ENCODE measurements at places on chromosomes 12 and 14.
A peak's percentile ranks its signal among the peaks of the same experiment; 100 is the strongest.

GRCh38 chr12:130929363-130929762 lies 24.3 kb upstream of the ADGRD1 start:
- DNase-seq = no peak

GRCh38 chr12:130826151-130826801 lies 12.8 kb downstream of the STX2 start:
- DNase-seq = peak; percentile 74

DNA sequence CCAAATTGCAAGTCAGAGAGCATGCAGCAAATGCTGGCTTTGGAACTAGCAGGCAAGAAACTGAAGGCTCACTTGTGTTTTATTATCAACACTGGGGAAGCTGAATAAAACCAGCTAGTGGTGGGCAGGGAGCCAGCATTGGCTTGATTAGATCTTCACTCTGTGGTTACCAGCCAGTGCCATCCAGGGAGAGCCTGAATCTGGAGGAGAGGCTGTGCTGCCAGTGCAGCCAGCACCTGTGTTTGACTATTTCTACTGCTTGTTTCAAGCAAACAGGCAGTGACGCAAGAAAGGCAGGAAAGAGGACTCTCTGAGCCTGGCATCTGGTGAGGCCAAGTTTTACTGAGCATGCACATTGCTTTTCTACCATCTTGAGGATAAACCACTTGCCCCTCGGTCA lies 247.0 kb downstream of the PHLDA1 start:
- peak; percentile 14 for DNase-seq

DNA sequence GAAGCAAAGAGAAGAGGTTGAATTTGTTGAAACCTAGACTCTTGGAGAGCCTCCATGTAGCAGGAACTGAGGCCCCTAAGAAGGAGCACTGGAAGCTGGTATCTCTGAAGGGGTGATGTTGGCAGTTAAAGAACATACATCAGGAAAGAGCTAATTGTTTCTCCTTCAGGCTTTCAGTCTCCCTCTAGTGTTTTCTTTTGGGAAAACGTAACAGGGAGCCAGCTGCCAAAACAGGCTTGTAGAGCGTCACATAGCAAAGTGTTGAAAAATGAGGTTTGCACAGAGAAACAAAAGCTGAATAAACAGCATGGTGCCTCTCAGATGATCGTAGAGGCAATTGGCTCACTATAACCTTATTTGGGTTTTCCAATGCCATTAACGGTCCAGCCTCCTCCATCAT lies 46.9 kb upstream of the CAND1 start:
- no peak for DNase-seq

DNA sequence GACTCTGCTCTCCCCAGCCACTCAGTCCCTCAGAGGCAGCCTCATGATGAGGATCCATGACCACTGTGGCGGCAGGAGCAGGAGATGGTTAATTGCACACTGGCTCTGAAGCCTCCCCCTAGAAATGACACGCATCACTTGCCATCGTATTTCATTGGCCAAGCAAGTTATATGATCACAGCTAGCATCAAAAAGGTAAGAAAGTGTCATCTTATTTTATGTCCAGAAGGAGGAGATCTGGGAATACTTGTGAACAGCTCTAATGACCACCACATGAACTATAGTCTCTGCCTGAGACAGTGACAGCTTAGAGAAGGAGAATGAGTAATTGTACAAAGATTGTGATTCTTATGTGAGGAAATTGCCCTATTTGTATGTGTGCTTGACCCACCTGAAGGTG lies 363.4 kb downstream of the NUAK1 start:
- DNase-seq = no peak

DNA sequence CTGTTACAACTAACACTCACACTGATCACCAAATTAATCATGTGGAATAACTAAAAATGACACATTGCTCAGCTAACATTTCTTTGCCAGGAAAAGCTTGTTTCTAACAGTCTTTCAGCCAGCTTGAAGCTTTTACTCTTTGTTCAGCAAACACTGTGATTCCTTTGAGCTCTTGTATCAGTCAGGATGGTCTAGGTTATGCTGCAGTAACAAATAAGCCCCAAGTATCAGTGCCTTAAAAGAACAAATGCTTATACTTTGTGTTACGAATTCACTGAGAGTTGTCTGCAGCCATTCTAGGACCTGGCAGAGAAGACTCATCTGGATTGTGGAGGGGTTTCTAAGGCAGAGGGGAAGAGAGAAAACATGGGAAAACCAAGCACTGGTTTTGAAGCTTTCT lies 47.6 kb upstream of the PIWIL1 start:
- no peak for DNase-seq

GRCh38 chr12:11846488-11846887 lies 197.0 kb downstream of the ETV6 start:
- no peak for DNase-seq

DNA sequence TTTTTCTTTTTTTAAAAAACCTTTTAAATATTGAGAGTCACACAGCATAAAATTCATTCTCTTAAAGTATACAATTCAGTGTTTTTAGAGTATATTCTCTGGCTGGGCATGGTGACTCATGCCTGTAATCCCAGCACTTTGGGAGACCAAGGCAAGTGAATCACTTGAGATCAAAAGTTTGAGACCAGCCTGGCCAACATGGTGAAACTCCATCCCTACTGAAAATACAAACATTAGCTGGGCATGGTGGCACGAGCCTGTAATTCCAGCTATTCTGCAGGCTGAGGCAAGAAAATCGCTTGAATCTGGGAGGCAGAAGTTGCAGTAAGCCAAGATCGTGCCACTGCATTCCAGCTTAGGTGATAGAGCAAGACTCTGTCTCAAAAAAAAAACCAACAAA lies 68.4 kb upstream of the BCAT1 start:
- DNase-seq = no peak

- DNase-seq = no peak
Measured at GRCh38 chr14:39091716-39092115, 11.3 kb downstream of the SEC23A start.

GRCh38 chr14:80393766-80394165 lies 182.5 kb upstream of the DIO2 start:
- no peak for DNase-seq
